NK-92 treated with Interleukin-12 subunit alpha and Interleukin-12 subunit beta, amount 100 ng/mL, for 24 hours (cell line): ENCODE measurements at places on chromosomes 5 and 9.

- DNase-seq: no peak
These were observed 64.9 kb upstream of the ELL2 start for GRCh38 chr5:96026406-96027041.

- DNase-seq: no peak
These were observed 187.1 kb downstream of the EDIL3 start for GRCh38 chr5:84197538-84197937.

DNA sequence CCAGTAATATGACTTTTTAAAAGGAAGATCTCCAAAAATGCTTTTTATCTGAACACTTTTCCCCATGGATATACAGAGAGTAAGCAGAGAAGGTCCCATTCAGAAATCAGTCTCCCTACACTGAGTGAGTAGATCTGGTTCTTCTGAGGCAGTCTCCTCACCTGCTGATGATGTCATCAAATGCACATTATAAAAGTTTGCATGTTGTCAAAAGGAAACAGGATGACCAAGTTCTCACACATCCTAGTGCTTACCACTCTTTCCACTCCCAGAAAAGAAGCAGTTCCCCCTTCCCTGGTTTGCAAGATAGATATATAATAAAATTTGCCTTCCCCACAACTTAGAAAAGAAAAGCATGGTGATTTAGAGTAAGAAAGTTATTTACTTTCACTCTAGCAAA lies 180.5 kb downstream of the RAB3C start:
- DNase-seq: no peak

GRCh38 chr5:63697811-63698210 lies 264.4 kb downstream of the HTR1A start:
- DNase-seq: no peak

GRCh38 chr5:139277171-139277570 lies 16.4 kb upstream of the MATR3 start:
- no peak for DNase-seq

DNA sequence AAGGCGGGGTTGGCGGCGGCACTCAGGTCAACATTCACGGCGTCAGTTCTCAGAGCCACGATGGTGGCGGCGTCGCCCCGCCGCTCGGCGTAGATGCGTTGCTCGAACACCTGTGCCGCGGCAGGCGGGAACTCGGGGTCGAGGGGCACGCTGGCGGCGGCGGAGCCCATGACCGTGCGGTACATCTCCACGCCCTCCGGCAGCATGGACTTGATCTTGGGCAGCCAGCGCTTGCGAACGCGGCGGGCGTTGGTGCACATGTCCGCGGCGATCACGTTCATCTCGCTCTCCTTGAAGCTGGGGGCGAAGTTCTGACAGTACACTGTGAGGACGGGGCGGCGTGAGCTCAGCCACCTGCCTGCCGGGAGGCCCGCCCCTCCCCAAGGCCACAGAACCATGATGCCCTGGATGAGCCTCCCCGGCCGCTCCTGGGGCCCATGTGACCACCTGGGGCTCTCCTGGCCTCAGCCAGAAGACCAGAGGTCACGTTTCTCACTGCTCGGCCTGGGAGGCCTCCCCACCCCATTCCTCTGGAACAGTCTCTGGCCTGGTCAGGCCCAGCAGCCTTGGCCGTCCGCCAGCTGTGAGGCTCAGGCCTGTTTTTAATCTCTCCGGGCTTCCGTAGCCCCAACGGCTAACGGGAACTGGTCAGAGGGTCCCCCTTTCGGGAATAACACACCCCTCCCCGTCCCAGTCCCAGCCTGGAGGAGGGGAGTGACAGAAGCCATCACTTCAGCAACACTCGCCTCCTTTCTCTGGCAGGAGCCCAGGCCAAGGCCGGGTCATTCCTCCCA lies 50.7 kb upstream of the UBAC1 start:
- no peak for DNase-seq

DNA sequence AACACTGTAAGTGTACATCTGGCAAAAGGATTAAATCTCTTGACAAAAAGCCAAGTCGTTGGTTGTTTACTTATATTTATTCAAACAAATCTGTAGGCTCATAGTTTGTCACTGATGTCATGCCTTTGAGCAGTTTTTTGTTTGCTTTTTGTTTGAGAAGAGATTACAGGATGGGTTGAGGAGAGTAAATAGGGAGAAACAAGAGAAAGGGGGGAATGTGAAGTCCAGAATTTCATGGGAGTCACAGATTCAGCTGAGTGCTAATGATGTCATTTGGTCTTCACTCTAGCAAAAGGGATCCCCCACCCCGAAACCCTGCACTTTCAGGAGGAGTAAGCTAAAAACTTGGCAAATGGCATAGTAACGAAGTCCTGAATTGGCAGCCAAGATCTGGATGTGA lies 337.4 kb downstream of the GLIS3 start:
- DNase-seq: no peak

- DNase-seq: no peak
These were observed 14.5 kb upstream of the TGFBI start for GRCh38 chr5:136014049-136015002.

- no peak for DNase-seq
These were observed 365.0 kb downstream of the MAT2B start for GRCh38 chr5:163870441-163870840.

DNA sequence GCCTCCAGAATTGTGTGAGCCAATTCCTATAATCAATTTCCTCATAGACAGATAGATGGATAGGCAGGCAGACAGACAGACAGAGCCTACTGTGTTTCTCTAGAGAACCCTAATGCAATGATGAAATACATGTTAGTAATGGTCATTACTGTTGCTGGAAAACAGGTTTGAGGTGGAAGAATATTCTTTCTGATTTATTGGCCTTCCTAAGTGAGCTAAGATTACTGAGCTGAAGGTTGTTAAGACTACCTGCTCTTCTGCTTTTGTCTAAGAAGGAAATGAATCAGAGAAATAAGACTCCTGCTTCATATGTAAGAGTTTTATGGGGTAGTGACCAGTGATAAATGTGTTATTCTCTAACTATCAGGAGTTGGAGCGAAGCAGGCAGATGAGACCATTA lies 219.9 kb downstream of the ELAVL2 start:
- no peak for DNase-seq

GRCh38 chr9:98083566-98084183 lies 27.1 kb downstream of the NANS start:
- DNase-seq: no peak

GRCh38 chr5:122009436-122009835 lies 47.7 kb downstream of the SRFBP1 start:
- DNase-seq: no peak

- no peak for DNase-seq
These were observed 17.7 kb downstream of the LPAR1 start for GRCh38 chr9:111020594-111020993.

DNA sequence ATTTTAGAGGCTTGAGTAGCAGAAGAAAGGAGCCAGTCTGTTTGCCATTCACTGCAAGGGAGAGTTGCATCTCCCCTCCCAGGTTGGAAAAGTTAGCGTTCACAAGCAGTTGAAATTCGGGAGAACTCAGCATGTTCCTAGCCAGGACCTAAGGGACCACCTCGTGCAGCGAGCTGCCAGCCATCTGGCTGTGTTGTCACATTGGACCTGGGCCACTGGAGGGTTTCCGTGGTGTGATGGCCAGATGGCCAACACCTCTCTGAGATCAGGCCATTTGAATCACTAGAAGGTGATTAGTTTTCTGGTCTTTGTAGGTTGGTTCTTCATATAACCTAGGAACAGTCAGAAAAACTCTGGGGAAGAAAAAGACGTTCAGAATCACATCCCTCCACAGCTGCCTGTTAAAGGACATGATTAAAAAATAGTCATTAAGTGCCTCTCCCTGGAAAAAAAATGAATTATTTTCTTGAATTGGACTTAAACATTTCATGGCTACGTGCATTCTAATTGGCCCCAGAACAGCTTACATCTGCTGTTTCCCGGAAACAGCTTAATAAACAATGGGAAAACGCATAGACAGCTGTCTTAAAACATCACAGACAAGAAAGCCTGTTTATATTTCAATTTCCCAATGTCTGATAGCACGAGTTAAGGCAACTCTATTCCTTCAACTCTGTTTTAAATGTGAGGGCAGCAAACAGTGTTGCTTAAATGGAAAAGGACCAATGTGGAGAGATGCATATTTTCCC lies 303.9 kb downstream of the TENT4A start:
- DNase-seq: no peak

DNA sequence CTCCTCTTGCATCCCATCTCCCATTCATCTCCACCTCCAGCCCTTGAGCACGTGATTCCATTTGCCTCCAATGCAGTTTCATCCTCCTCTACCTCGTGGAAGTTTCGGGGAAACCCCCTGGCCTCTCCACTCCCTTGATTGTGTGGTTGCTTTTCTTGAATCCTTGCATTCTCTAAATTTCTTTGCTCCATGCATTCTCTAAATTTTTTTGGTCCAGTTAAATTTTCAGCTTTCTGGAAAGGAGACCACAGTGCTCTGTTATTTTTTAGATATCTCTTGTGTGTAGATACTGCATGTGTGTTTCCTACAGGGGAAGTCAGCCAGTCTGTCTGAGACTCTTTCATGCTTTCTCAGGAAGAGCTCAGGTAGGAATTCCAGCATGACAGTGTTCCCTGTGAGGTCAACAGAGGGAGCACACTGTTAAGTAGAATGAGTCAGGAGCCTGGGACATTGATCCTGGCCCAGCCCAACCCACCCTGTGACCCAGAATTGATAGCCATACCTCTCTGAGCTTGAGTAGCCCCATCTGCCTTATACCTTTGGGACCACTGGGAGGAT lies 52.8 kb downstream of the AMBP start:
- DNase-seq: no peak

DNA sequence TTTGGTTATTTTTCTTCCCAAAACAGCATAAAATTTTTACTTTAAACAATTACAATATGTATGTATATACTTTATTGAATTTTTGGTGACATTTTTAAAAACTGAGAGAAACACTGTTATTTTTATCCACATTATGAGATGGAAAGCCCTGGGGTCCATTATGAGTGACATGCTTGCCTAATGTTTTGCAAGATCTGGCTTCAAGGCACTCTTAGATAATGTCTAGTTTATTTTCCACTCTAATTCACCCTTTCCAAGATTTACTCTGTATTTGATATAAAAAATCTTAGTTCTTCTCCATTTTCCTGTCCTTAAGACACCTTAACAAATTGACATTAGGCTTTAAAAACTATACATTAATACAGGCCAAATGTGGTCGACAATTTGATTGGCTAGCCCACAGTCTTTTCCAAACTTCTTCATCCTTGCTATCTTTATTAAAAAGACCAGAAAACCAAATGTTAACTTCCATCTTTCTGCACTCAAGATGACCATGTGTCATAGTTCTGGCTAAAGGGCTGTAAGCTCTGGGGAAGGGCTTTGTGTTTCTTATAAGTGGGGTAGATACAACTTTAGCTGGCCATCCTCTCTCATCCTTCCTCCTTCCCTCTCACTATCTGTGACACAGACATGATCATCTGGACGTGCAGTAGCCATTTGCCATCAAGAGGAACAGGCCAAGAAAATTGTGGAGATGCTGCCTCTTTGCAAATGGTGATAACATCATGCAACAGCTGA lies 561.1 kb downstream of the PDE4D start:
- no peak for DNase-seq

DNA sequence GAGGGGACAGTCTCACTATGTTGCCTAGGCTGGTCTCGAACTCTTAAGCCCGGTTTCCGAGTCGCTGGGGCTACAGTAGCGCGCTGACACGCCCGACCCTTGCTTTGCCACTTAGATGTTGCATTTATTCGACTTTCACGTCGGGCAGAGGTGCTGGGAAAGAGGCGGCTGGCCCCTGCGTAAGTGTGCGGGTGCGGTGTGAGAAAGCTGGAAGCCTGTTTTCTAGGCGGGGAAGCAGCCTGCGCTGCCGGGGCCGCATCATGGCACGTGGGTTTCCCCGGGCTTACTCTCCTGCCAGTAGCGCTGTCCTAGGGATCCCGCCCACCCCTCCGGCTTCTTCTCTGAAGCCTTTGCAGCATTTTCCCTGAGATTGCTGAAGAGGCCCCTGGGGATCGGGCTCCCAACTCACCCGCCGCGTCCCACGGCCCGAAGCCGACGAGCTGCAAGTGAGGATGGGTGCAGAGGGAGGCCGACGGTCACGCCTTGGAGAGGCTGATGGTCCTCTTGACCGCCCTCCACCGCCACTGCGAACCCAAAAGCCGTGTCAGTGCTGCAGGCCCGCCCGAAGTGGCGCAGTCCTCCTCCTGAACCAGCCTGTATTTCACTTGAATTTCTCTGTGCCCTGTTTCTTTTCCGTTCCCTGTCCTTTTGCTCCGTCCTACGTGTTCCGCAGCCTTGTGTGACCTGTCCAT lies 5.8 kb upstream of the TRIM41 start:
- no peak for DNase-seq
